Stimulated activated CD8-positive, alpha-beta memory T cell treated with anti-CD3 and anti-CD28 coated beads, Interleukin-15, amount 100 ng/mL, for 4 hours (primary cell): ENCODE measurements at places on chromosomes 5 and 9.

GRCh38 chr5:115578657-115579056 is 23.6 kb downstream of the TICAM2 start:
- no peak for DNase-seq

DNA sequence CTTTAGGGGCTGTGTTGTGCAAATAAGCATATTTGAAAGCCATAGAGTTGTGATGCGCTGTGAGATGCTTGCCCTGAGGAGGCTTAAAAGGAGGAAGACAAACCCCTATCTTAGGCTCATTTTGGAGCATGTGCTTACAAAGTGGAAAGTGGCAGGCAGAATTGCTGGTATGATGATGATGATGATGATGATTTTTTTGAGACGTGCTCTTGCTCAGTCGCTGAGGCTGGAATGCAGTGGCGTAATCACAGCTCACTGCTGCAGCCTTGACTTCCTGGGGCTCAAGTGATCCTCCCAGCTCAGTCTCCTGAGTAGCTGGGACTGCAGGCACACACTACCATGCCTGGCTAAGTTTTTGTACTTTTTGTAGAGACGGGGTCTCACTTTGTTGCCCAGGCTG is 1.7 kb downstream of the CNOT8 start:
- DNase-seq, result no peak

GRCh38 chr5:177290816-177291596 is 12.5 kb downstream of the RAB24 start:
- DNase-seq, result no peak

DNA sequence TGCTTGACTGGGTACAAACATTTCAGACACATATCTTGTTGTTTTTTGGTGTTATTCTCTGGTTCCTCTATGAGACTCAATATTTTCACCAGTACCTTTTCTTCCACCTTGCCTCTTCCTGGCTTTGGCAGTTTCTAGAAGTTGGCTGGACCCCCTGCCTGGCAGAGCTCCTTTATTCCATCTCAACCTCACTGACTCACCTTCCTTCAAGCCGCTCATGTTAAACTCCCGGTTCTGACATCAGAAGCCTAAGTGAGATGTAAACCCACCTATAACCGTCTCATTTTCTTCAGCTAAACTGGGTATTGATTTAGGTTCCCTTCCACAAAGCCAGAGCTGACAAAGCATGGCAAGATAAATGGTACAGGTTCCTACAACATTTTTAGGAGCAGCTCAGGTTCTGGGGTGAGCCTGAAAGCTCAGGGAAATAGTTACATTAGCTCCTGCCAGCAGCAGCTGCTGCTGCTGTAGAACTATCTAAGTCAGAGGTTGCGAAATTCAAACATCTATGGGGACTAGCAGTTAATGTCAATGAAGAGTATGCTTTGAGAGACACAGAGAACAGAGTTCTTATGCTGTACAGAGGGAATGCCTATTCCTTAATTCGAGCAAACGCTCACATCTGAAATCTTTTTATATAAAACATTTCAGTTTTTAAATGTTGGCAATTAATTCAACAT is 197.1 kb upstream of the NR3C1 start:
- DNase-seq, result no peak

GRCh38 chr9:35186524-35186923 is 24.7 kb downstream of the UNC13B start:
- DNase-seq, result no peak
